ENCODE measurements at places on chromosomes 1 and 21. TPM values are rescaled to one million over a fixed set of nuclear protein-coding genes. Genes with fewer than 3 reads are reported as not detected.

Gene TMPRSS15
- not detected for total RNA-seq

Gene FAM43B
- total RNA-seq, result 0.13 TPM

Gene LAMTOR2
- total RNA-seq, result 56.7 TPM

Gene PERM1
- total RNA-seq, result not detected

Gene VWA5B1
- total RNA-seq, result not detected

Gene CYP2J2
- total RNA-seq, result 7.7 TPM

Gene CITED4
- total RNA-seq, result 23.4 TPM

DNA sequence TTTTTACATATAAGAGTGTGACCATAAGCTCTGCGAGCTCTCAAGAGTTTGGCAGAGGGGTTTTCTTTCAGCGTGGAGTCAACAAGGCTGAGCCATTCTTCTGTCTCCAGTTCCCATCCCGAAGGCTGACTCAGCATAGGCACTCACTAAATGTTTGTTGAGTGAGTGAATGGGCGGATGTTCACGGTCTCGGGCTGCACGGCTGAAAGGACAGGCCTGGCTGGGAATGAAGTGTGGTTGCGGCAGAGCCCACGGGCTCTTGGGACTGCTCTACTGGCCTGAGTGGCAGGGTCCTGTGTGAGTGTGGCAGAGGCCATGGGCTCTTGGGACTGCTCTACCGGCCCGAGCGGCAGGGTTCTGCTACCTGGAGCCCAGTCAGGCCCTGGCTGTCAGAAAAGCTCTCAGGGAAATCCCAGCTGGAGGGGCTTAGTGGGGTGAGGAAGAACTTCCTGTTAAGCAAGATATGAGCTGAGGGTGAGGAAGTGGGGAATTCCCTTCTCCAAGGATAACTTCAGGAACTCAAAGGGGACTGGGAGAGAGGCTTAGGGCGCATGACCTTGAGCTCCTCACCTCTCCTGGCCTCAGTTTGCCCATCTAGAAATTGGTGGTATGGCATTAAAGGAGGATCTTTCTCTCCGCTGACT is 56.6 kb upstream of the C1orf174 start:
- no peak overlapping the region for H3K4me3 ChIP-seq
- H3K27me3 ChIP-seq, result no peaks in the 10 kb centered on the region
- H3K27ac ChIP-seq, result no peak overlapping the region
- H3K36me3 ChIP-seq, result no peaks in the 10 kb centered on the region

DNA sequence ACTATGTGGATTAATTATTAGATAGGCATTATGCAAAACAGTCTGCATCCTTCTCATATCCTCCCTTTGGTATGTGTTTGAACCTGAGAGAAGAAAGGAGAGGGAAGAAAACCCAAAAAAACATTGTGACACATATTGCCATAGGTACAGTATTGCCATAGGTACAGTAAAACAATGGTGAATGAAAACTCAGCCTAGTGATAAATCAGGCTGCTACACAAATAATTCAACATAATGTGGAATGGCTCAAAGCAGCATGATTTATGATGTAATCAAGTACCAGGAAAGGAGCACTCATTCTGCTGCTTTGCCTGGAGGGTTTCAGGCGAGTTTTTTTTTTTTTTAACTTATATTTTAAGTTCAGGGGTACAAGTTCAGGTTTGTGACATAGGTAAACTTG is 213.9 kb upstream of the LYPLAL1 start:
- H3K4me1 ChIP-seq, result no peaks in the 10 kb centered on the region
- H3K27ac ChIP-seq, result no peak overlapping the region
- H3K36me3 ChIP-seq, result no peaks in the 10 kb centered on the region
- no peaks in the 10 kb centered on the region for H3K27me3 ChIP-seq
- H3K4me3 ChIP-seq, result no peak overlapping the region

DNA sequence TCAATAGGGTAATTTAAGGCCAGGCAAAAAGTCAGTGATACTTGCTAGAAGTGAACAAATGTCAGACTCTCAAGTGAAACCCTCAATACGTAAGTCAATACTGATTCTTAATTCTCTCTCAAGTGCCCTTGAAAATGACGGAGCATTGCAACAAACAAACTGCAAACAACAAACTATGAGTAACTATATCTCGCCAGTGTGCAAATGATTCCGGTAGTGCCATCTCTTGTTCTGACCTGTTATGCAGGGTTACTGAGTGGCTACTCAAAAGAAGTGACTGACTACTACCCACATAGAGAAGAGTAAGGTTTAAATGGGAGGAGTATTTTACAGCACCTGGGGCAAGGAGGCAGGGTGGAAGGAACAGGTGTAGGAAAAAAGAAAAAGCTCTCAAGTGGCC is 1.6 kb downstream of the SLC19A2 start:
- peaks cover 15% of the 10 kb centered on the region for H3K4me1 ChIP-seq
- no peaks in the 10 kb centered on the region for H3K36me3 ChIP-seq
- peak overlapping the region; percentile 76 for H3K4me3 ChIP-seq

- no peak overlapping the region for H3K4me3 ChIP-seq
- no peaks in the 10 kb centered on the region for H3K27me3 ChIP-seq
- no peaks in the 10 kb centered on the region for H3K4me1 ChIP-seq
- H3K27ac ChIP-seq, result no peak overlapping the region
- DNase-seq, result no peak
Measured at GRCh38 chr1:174297351-174297750, 138.0 kb downstream of the RABGAP1L start.

GRCh38 chr21:44845418-44846223 is 27.8 kb upstream of the SUMO3 start:
- no peak for DNase-seq
- peaks cover 17% of the 10 kb centered on the region for H3K36me3 ChIP-seq
- peaks cover 13% of the 10 kb centered on the region for H3K4me1 ChIP-seq
- peak overlapping the region; percentile 50 for H3K27ac ChIP-seq
- peak overlapping the region; percentile 61 for H3K4me3 ChIP-seq
- peaks cover 54% of the 10 kb centered on the region for H3K27me3 ChIP-seq

DNA sequence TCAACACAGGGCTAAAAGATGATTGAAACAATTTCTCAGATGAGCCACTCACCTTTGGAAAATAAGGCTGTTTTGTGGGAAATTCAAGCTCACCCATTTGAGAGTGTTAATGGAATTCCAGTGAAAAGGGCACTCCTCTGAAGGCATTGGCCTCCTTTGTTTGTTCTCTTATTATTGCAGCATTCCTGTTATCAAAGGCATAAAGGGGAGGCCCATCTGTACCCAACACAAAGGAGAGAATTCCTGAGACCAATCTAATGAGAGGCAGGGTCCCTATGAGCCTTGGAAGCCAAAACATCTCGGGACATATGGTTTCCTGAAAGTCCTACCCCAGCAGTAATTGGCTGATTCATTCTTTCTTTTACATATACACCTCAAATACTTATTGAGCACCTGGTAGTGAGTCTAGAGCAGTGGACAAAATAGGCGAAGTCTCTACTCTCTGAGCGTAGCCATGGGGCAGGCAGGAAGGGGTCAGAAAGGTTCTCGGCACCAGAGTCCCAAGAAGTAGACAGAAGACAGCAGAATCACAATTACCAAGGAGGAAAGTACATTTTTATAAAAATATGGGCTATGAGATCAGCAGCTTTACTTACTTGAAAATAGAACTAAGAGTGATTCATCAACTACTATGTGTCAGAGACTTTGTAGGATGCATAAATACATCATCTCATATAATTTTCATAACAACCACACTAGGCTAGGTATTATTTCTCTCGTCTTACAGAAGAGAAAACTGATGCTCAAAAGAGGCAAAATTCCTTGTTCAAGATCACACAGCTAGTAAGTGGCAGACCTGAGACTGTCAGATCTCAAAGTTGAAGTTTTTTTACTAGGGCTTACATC is 218.7 kb downstream of the DAB1 start:
- H3K27ac ChIP-seq, result no peak overlapping the region
- no peak for DNase-seq
- no peaks in the 10 kb centered on the region for H3K27me3 ChIP-seq
- no peaks in the 10 kb centered on the region for H3K36me3 ChIP-seq

GRCh38 chr1:18724801-18725200 is 94.2 kb downstream of the PAX7 start:
- DNase-seq, result no peak
- no peaks in the 10 kb centered on the region for H3K4me1 ChIP-seq
- H3K4me3 ChIP-seq, result no peak overlapping the region
- H3K27me3 ChIP-seq, result no peaks in the 10 kb centered on the region
- H3K27ac ChIP-seq, result no peak overlapping the region
- H3K36me3 ChIP-seq, result no peaks in the 10 kb centered on the region

DNA sequence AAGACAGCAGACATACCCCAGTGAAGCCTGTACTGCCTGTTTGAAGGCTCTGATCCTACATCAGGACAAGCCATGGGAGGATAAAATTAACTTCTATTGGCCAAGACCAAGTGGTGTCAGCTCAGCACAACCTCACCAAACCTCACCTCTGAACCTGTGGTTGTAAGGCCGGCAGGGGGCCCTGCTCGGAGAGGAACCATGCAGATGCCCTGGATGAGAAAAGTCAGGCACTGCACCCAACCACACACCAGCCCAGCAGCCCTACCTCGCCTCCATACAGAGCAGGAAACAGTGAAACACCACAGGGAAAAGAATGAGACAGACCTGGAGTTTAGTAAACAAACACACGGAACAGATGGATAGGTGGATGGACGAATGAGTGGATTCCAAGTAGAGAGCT is 70.0 kb upstream of the PAX7 start:
- H3K27ac ChIP-seq, result no peak overlapping the region
- no peaks in the 10 kb centered on the region for H3K36me3 ChIP-seq
- no peaks in the 10 kb centered on the region for H3K4me1 ChIP-seq
- H3K27me3 ChIP-seq, result peaks cover 9% of the 10 kb centered on the region
